Activated naive CD4-positive, alpha-beta T cell treated with Interleukin-2 at 50 U/mL for 16 hours (primary cell): ENCODE measurements at places on chromosomes 1 and 21.

- DNase-seq: no peak
Observed at GRCh38 chr1:28246427-28246832, 10.5 kb downstream of the ATP5IF1 start.

DNA sequence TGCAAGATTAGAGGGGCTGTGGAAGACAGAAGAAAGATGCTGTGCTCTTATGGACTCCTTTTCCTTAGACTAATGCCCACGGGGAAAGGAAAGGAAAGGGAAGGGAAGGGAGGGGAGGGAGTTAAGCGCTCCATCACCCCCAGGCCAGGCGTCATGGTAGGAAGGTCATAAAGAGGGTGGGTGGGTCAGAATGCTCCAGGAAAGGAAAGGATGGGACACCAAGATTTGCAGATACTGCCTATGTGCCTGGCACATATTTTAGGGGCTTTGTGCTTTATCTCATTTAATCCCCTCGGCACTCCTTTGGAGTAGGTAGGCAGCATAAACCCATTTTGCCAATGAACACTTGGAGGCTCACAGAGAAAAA is 41.4 kb downstream of the MAB21L3 start:
- DNase-seq: no peak

GRCh38 chr1:222761083-222761482 is 24.1 kb downstream of the FAM177B start:
- no peak for DNase-seq

GRCh38 chr1:62210960-62211359 is 16.3 kb downstream of the L1TD1 start:
- DNase-seq: no peak

- DNase-seq: peak; percentile 14
Observed at GRCh38 chr1:11501491-11501897, 22.5 kb downstream of the DISP3 start.

GRCh38 chr1:209704584-209704983 is at the start of gene HSD11B1:
TSS of gene HSD11B1 (plus strand) at chr1:209704846. CDS start at chr1:209704943, 97 bp downstream.
- DNase-seq: no peak

DNA sequence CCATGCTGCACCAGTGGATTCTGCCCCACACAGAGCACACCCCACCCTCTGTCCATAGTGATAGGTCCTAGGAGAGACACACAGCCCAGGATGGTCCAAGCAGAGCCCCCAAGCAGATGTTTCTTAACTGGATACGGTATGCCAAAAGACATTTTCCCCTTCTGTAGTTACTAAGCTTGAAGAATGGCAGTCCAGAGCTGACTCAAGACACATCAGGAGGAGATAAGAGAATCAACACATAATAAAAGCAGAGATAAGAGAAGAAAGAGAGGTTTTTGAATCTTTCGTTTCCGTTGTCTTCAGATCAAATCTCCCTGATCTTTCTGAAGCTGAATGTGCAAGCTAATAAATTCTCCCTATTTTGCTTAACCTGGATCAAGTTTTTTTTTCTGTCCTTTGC is 21.8 kb upstream of the CASQ2 start:
- DNase-seq: no peak

DNA sequence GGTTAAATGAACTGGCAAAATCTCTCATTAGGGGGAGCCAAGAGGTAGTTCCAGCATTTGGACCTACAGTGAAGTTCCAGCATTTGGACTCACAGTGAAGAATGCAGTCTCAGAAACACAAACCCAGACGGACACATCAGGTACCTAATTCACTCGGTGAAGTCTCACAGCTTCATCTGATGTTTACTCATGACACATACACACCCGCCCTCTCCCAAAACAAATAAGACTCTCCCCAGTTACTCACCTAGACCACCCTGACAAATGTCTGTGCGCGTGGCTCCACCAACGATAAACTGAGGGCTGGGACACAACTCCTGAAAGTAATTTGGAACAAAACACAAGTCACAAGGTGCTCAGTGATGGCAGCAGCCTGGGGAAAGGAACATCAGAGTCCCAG is 11.4 kb downstream of the CAPN8 start:
- DNase-seq: no peak

DNA sequence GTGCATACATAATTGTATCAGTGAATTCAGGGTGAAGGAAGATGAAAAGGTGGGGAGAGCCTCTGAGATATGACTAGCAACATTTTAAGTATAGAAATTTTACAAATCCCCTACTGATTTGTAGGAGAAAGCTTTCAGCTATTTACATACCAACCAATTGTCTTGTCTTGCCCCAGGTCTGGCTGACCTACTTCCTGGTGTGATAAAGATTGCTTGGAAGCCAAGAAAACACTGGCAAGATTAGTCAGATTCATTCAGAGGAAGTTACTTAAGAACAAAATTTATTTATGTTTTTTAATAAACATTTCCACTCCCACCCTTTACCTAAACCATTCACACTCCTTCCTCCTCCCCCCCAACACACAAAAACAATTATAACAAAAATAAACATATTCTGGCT is 17.5 kb downstream of the PTGS2 start:
- no peak for DNase-seq

DNA sequence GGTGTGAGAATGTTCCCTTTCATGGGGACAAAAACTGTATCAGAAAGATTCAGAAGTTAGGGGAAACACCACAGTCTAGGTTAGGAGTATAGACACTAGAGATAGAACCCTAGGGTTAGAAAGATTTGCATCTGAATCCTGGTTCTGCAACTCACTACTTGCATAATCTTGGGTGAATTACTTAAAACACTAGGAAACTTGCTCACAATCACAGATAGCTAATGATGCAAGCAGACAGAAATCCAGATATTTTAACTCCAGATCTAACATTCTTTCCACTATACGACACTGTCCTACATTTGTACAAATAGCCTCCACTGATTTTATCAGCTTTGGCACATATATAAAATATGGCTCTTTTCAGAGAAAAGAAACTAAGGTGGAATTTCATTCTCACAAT is 30.8 kb upstream of the GLIS1 start:
- no peak for DNase-seq

GRCh38 chr1:84255582-84255981 is 45.9 kb upstream of the SAMD13 start:
- no peak for DNase-seq

GRCh38 chr1:192939440-192939839 is 119.7 kb downstream of the UCHL5 start:
- no peak for DNase-seq

DNA sequence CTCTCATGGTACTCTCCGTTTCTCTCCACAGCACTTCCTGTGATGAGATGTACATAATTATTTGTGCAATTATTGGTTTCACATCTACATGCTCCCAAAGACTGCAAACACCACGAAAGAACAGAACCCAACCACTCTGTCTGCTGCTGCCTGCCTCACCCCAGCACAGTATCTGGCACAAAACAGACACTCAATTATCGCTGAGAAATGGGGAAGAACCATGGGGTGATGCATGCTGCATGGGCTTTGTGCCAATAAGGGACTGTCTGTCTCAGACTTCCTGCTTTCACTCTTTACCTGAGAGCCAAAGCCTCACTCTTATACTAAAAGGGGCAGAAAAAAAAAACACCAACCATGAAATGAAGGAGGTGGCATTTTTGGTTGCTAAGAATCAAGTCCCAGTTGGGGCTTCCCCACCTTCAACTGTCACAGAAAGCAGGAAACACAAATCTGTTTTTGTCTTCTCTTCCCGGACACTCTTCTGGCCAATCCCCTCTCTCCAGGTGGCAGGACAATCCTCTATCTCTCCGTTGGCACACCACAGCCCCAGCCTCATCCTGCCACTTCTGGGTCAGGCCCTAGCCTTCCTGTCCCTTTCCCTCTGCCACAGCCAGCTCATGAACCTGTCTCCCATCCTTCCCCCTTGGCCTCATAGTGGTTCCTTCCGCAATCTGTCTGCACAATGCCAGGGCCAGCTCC is 82.0 kb downstream of the TGFBR3 start:
- DNase-seq: peak; percentile 69

GRCh38 chr1:59340411-59341307 is 43.8 kb downstream of the FGGY start:
- no peak for DNase-seq

GRCh38 chr1:169680377-169681019 is 30.9 kb downstream of the SELL start:
- peak; percentile 54 for DNase-seq

GRCh38 chr1:45485949-45486348 is 5.0 kb downstream of the TESK2 start:
- DNase-seq: no peak

DNA sequence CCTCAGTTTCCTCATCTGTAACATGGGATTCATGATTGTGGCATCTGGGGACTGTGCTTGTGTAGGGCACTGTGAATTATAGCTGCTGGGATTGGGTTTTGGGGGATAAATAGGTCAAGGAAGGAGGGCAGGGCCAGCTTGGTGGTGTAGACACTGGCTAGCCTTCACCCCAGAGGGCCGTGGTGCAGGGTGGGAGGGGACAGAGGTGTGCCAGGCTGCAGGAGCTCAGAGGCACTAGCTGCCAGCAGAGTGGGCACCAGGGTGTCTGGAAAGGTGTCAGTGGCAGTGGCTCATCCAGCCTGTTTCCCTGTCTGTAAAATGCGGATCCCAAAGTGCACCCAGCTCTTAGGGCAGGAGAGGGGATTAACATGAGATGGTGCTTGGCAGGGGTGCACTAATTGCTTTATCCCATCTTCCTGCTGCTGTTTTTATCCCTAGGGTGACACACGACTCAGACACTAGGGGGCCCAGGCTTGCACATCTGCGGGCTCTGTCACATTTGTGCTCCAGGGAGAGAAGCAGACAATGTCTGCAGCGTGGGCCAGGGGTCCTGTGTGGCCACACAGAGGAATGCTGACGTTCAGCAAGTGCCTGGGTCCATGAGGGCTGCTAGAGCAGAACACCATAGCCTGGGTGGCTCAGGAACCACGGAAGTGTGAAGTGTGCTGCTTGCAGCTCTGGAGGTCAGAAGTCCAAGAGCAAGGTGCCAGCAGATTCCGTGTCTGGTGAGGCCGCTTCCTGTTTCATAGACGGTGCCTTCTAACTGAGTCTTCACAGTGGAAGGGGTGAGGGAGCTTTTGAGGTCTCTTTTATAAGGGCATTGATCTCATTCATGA is 19.3 kb downstream of the OBSCN start:
- DNase-seq: no peak
